GM04503 (cell line): ENCODE measurements at places on chromosomes 3 and 15.

- no peak for DNase-seq
Observed at GRCh38 chr3:114499976-114500375, 206.1 kb downstream of the TIGIT start.

DNA sequence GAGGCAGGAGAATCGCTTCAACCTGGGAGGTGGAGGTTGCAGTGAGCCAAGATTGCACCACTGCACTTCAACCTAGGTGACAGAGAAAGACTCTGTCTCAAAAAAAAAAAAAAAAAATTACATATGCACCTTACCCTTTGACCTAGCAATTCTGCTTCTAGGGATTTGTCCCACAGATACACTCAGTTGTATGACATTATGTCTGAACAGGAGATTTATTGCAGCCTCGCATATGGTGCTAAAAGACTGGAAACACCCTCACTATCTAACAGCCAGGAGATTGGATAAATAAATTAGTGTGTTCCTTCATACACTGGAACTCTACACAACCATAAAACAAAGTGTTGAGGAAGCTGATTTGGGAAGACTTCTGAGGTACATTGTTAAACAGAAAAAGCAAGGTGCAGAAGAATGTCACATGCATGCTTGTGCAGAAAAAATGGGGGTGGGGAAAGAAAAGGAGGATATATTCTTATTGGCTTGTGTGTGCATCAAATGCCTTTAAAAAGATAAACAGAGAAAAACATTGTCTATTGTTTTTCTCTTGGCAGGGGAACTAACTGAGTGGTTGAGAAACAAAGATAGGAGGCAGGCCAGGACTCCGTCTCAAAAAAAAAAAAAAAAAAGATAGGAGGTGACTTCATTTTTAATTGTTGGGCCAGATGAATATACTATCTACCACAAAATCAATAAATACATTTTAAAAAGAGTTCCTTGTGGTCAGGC, 30.9 kb downstream of the PPCDC start:
- no peak for DNase-seq

GRCh38 chr3:37968199-37968598, 22.4 kb upstream of the VILL start:
- DNase-seq, result no peak

DNA sequence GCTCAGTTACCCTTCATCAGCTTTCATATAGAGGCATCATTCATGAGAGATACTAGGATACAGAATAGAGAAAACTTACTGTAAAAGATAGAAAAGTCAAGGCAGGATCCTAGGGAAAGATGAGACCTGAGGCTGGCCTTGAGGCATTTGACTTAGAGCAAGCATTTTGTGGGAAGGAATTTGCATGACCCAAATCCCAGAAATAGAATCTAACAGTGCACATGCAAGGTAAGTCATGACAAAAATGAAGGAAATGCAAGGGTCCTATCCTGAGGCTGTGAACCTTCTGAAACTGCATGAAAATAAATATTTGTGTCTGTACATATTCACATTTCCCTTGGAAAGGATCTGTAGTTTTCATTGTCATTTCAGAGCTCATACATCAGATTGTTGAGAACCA, 122.3 kb downstream of the HCN4 start:
- DNase-seq, result no peak

- no peak for DNase-seq
Observed at GRCh38 chr15:66291816-66292570, 1.4 kb upstream of the DIS3L start.
